C1 segment of cervical spinal cord (tissue), 14 donors: ENCODE measurements at places on chromosomes 2 and 18.

GRCh38 chr2:71711133-71711855 is 257.9 kb downstream of the DYSF start:
- no peak for DNase-seq

- DNase-seq, result no peak
Observed at GRCh38 chr2:207235621-207236020, 69.9 kb upstream of the KLF7 start.

GRCh38 chr2:61775956-61776570 is 77.8 kb downstream of the FAM161A start:
- no peak for DNase-seq

GRCh38 chr2:168320267-168320666 is 72.9 kb upstream of the STK39 start:
- no peak for DNase-seq

DNA sequence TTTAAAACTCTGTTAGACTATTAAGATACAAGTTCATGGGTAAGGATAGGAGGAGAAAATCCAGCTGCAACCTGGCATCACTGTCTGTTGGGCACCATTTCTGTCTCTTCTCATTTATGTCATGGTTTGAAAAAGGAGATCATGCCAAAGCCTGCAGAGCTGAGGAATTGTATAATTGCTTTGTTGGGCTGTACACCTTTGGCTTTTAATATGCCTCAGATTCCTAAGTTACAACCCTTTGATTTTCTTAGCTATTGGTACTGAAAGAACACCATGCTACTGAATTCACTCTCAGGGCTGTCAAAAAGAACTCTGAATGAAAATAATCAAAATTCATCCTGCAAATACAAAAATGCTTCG is 174.3 kb downstream of the ACKR3 start:
- no peak for DNase-seq

DNA sequence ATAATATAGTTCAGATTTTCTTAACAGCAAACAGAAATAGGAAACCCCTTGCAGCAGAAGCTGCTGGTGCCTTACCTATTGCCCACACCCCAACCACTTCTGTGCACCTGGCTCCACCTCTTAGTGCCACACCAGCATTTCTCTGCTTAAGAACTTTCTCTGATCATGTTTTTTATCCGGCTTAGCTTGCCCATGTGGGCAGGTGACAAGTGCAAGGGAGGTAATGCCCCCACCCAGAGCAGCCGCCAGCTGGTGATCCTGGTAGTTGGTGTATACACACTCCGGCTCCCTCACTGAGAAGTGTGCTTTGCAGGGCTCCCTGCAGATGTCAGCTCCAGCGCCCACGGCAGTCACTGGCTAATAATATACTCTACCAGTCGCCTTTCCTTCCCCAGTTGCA is 126.3 kb downstream of the ALPK2 start:
- DNase-seq, result no peak

DNA sequence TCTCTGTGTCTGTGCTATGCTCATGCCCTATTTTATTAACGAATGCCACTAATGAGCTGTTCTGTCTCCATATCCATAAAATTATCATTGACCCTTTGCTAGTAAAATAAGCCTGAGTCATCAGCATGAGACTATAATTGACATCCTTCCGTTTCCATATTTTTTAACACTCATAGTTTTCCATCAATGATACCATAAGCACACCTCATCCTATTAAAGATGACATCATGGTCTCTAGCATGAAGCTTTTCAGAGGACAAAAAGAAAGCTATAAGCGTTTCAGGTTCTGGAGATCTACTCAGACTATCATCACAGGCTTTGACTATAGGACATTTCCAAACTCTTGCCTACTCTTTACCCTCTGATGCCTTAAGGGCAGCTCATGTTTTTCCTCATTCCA is 1.2 kb upstream of the DSC2 start:
- no peak for DNase-seq

DNA sequence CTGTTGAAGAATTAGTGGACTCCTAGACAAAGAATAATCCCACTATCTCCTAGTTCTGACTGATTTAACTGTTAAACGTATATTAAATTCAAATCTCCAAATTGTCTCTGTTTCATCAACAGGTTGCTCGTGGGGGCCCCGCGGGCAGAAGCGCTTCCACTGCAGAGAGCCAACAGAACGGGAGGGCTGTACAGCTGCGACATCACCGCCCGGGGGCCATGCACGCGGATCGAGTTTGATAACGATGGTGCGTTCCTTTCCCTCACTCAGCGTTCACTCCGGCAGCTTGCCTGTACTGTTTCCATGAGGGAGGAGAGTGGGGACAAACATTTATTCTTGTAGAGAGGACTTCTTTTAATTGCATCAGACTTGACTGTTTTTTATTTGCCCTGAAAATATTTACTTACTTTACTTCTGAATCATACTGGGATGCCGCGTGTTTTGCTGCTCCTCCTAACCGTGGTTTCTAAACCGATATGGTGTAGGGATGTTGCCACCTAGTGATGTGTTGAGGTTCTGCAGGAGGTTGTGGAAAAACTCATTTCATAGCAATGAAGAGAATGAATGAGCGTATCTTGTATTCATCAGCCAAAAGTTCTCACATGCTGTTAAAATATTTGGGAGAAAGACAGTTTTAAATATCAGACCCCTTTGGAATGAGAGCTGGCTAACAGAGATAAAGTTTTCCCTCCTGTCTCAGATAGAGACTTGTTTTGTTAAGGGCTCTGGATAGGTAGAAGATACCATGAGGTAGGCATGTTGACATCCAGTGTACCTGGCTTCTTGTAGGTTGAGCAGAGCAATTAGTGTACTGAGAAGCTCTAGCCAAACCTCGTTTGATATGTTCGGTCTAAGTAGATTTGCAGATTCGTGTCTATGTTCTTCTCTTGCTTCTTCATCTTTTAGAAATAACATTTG is 38.3 kb downstream of the ITGA6 start:
- DNase-seq, result peak; percentile 27

DNA sequence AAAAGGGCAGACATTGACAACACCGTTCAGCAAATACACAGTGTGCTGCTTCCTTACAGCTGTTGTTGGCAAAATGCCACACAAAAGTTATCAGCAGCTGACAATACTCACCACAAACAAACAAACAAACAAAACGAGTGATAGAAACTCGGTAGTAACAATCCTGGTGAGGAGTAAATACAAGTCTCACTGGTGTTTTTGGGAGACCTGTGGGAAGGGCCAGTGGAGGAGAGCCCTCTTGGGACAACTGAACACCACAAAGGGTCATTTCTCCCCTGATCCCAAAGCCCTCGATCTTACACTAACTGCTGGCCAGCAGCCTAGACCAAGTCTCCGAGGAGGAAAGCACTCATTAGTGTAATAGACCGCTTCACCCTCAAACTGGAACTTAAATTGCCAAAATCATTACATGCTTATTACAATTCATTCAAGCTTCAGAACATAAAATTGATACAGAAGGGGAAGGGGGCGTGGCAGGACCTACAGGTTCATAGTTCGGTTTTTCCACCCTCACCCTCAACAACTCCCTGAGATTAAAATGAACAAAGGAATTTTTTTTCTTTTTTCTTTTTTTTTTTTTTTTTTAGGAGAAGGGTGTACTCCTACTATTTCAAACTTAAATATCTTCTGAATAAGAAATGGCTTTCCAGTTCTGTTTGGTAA is 5.0 kb downstream of the AP1S3 start:
- DNase-seq, result no peak

DNA sequence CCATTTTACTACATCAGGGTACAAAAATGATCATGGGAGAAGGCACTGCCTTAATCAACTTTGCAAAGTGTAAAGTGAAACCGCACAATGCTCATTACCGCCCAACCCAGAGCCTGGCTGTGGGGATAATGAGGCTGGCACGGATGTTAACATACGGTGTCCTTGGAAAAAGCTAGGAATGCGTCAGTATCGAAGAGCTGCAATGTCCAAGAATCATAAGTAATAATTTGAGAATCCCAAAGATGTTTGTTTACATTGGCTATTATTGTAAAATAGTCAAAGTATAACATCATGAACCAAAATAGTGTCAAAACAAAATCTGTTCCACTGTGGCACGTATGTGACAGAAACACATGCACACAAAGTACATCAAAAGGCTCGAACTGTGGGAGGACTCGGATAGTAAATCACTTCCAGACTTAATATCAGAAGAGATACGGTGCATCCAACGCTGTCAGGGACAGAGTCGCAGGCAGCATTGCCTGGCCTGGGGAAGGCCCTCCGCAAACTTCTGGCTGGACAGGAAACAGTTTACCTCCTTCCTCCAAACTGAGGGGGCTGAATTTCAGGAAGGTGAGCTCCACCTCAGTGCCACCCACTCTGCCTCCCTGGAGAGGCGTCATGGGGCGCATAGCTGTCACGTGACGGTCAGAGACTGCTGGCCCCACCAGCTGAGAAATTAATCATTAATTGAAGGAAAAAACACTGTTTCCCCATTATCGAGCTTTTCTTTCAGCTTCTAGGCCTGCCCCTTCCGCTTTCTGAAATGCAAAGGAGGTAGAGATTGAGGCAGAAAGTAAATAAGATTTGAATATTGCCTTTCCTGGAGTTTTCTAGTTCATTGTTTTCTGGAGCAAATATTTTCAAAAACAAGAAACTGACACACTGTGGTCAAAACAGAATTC is 1.8 kb upstream of the ID2 start:
- peak; percentile 51 for DNase-seq

GRCh38 chr2:228689053-228689452 is 507.6 kb upstream of the SPHKAP start:
- DNase-seq, result no peak

DNA sequence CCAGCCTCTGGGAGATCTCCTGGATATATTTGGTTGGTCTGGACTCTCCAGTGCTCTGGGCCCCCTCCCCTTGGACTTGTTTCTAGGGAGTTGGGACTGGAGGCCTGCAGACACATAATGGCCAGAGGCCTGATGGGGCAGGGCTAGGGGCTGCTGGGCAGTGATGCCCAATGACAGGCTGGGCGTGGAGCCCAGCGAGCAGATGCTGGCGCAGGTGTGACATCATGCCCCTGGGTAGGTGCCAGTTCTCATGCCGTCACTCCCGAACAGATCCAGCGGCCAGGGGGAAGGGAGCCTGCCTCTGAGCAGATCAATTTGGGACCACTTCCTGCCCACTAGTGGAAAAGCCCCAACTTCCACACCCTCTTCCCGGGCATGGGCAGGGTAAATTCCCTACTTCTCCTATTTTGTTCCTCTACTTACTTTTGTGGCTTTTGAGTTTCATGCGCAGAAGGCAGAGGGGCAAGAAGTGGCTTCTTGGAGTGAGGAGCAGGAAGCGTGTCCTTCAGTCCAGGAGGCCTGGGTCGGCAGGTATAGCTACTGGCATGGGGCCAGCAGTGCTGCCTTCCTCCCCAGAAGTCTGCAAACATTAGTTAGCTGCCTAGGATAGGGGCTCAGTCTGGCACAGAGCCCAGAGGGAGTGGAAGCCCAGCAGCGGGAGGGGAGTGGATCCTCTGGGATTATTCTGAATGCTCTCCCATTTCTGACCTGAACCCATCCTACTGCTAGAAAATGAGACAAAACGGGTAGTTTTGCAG is 6.1 kb downstream of the MPV17 start:
- DNase-seq, result no peak

DNA sequence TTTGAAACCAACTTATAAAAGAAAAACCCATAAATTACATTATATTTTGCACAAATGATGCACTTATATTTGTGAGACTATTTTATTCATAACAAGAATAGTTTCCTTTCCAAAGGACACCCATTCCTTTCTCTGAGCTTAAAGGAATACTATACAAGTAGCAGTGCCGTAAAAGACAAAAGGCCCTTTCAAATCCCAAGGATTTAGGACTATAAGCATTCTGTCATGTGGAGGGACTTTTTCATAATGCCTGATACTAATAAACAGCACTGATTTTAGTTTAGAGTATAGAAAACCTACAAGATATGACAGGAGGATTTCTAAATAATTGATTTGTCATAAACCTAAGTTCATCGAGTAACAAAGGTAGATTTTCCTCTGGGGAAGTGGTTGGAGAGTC is 1134.2 kb upstream of the ZEB2 start:
- no peak for DNase-seq

GRCh38 chr2:16728351-16729136 is 62.9 kb upstream of the CYRIA start:
- DNase-seq, result no peak
